ENCODE measurements at places on chromosomes 7 and 10. TPM values are rescaled to one million over a fixed set of nuclear protein-coding genes. Genes with fewer than 3 reads are reported as not detected.

DNA sequence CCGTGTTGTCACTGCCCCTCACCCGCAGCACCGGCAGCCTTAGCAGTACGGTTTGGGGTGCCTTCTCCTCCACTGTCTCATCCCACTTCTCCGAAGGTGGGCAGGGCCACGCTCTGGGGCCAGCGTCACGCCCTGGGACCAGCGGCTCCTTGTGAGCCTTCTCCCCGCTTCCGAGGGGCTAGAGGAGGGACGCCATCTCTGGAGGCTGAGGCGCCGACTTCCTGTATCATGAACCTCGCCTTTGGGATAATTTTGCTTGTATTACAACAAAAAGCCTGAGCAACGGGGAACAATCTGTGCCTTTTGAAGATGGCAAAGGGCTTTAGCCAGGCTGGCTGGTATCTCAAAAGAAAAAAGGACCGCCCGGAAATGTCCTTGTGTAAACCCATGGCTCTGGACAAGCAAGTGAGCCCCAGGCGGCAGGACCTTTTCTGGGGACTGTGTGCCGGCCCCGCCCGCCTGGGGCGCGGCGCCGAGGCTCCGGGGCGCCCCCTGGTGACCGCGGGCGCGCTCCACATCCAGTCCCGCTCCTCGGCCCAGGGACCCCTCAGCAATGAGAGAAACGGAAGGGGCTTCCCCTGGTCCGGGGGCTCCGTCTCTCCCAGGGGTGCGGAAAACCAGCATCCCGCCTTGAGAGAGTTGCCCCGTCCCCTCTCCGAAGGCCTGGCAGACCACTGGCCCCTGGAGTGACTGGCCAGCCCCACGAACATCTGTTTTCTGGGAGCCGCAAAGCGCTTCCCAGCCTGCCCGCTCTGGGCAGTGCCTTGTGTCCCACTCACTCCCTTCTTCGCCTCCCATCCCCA is 3.8 kb downstream of the DEPP1 start:
- DNase-seq = peak; percentile 72

GRCh38 chr7:138257459-138258196 is 181.4 kb downstream of the AKR1D1 start:
- DNase-seq = no peak

DNA sequence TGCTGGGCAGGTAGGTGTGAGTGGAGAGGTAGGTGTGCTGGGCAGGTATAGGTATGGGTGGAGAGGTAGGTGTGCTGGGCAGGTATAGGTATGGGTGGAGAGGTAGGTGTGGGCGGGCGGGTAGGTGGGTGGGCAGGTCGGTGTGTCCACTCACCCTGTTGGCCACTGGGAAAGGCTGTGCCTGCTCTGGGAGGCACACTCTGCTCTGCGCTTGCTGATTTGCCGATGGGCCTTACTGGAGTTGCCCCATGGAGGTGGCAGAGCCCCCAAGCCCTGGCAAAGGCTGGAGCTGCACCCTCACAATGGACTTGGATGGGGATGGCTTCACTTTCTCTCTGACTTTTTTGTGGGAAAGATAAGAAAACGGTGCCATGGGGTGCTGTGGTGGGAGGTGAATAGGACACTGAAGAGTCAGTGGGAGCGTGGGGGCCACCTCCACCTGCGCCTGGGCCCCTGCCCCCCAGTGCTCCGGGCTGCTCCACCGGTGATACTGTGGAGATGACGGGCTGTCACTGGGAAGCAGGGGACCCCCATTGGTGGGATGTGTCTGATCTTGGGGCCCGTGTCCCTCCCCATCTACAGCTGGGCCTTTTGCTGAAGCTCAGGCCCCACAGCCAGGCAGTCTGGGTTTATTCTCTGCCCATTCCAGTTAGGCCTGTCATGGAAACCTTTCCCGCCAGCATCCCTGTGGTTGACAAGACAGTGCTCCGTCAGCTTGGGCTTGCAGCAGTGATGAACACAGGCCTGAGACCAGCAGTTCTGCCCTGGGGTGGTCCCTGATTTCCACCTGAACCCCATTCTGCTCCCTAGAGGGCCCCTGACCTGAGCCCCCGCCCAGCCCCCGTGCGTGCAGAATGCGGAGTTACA is 75.0 kb downstream of the NKX6-2 start:
- DNase-seq = no peak

GRCh38 chr10:22606164-22606614 is 108.2 kb downstream of the PIP4K2A start:
- no peak for DNase-seq

- DNase-seq = no peak
Measured at GRCh38 chr10:109696981-109697775, 226.1 kb downstream of the XPNPEP1 start.

DNA sequence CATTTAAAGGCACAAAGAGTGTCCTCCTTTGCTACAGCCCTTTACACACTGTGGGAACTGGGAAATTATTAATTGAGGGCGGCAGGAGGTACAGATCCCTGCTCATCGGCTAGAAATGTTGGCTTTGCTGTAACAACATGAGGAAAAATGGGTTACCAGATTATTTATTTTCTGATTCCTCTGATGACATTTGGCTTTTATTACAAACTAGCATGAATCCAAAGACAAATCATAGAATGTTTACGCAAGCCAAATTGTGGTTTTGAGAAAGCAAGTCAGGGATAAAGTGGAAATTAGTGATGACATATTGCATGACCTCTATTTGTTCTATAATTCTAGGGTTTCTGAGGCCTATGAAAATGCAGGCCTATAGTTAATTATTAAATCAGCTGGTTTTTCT is 126.1 kb upstream of the TMEM196 start:
- DNase-seq = peak; percentile 86

DNA sequence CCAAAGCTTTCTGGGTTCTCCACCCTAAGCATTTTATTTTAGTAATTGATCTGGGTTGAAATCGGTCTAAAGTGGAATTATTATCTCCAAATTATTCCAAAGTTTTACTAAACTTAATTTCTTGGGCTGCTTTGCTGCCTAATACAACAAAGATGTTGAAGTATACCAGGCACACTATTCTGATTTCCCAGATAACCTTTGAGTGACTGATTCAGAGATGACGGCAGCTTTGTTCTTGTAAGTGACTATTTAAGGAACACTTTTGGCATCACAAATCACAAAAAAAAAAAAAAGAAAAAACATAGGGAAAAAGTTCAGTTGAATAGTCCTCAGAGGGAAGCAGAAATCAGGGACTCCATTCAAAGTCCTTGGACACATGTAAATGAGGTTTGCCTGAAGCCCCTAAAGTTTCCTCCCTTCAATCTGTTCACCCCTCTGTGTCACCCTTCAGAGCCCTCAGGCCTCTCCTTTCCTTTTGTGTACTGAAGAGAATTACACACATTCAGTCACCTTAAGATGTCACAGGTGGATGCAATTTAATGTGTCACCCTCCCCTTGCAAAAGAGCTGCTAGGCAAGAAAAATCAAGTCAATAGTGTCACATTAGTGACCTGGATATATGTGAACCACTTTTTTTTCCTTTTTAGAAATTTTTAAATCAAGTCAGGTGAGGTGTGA is 81.5 kb downstream of the RTKN2 start:
- DNase-seq = no peak

DNA sequence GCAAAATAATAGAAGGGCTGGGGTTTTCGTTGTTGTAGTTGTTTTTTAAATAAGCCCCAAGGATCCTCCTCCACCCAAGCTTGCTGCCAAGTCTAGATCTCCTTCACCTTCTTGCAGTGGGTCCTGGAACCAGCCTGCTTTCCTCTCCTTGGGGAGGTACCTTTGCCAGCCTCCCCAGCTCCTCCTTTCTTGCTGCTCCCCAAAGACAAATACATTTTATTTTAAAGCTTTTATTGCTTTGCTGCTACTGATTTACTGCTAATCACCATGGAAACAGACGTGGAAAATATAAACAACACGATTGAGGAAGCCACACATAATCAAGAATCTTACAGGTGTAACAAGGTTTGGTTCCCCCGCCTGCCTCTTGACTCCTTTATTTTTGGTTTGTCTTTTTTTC is 17.4 kb upstream of the SLF2 start:
- DNase-seq = no peak

DNA sequence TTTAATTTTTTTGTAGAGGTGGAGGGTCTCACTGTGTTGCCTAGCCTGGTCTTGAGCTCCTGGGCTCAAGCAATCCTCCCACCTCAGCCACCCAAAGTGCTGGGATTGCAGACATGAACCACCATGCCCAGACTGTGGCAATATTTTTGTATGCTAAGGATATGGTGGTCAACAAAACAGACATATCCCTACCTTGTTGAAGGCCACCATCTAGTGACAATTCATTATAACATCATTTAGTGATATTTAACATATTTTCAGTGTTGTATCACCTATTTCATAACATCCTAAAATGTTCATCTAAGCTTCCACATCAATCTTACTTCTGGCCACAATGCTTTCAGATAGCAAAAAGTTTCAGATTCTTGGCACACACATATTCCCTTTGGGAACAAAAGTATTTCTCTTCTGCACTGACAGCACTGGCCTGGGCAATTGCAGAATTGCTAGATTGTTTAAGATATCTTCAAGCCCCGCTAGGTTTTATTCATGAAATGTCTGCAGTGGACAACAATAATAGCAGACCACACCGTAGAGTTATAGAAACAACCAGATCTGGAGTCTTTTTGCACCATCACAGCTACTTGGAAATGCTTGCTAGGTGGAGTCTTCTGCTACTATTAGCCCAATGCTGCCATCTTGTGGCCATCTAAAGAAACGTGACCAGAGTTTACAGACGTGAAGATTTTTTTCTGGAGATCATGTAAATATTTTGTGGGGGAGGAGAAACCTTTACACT is 58.4 kb downstream of the DNAJC12 start:
- DNase-seq = peak; percentile 62

DNA sequence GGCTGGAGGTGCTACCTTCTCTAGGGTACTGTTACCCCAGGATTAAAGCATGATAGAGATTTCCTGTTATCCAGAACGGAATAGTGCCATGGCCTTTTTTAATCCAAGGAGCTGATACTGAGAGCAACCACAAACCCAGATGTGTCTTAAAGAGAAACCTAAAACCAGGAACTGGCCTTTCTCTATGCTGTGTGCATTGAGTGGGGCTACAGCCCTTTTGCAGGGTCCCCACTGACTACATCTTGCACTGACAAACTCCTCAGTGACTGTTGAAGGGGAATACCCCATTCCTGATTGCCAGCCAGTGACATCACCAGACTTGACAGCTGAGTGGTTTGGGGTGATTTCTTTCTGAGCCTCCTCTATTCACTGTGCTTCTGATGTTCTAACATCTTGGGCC is 81.9 kb upstream of the CAPZA2 start:
- DNase-seq = no peak

DNA sequence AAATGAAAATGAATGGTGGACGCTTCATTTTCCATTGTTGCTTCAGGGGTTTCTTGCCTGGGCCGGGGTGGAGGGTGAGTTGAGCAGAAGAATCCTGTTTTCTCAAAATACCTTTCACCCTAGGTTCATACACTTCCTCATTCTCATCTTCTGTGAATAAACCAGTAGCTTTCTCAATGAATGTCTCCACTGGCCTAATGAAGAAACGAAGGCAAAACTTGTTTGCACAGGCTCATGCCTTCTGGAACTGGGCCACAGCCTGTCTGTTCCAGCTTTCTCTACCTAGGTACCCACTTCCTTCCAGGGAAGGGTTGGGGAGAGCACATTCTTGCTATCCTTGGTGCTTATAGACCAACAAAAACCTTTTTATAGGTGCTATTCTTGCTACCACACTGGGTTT is 21.3 kb downstream of the STMP1 start:
- no peak for DNase-seq

GRCh38 chr10:45409782-45410181 is 35.8 kb downstream of the ALOX5 start:
- no peak for DNase-seq

- no peak for DNase-seq
Measured at GRCh38 chr7:107579554-107579884, 527 bp upstream of the BCAP29 start.

GRCh38 chr10:101643546-101643945 is 51.4 kb downstream of the FBXW4 start:
- no peak for DNase-seq

- peak; percentile 10 for DNase-seq
Measured at GRCh38 chr7:12062062-12062461, 149.0 kb upstream of the TMEM106B start.

- no peak for DNase-seq
Measured at GRCh38 chr7:129909669-129910068, 43.1 kb downstream of the UBE2H start.

DNA sequence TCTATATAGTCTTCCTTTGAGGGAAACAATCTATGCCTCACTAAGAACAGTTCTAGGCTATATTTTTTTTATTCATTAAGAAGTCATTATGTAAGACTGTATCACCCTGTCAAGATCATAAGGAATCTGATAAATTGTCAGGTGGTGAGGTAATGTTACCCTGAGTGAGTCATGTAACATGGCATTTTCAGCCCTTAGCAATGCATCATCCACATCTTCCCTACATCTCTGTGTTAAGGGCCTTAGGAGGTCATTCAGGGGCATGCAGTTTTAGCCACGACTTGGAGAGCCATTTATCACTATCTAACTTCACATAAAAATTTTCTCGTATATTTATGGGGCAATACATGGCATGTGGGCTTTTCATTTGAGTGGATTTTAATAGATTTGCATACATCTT is 924.5 kb upstream of the MBL2 start:
- no peak for DNase-seq

DNA sequence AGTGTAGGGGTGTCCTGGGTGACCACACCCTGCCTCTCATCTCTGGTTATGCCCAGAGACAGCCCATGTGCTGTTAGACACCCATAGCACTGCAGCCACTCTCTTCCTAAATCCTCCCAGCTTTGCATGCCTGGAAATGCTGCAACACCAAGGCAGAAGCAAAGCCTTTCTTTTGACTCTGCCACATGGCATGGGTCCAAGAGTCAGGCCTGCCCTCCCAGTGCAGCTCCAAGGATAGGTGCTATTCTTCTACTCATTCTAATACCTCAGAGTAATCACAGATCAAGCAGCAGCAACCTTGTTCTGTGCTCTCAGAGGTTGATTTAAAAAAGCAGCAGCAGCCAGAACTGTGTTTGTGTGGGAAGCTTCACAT is 23.4 kb downstream of the FRMPD2 start:
- DNase-seq = no peak

DNA sequence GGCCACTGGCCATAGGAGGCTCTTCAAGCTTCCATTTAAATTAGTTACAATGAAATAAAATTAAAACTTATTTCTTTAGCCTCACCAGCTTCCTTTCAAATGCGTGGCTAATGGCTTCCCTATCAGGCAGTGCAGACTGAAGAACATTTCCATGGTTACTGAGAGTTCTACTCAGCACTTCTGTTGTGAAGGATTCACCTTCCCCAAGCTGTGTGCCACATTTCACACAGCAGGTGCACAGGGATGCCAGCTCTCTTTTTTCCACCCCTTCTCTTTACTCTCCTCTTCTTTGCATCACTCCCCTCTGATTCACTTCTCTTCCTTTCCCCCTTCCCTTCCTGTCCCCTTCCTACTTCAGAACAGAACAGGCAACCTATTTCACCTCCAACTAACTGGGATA is 833 bp downstream of the GDF2 start:
- no peak for DNase-seq

- no peak for DNase-seq
Measured at GRCh38 chr10:73838008-73838567, 26.7 kb upstream of the NDST2 start.

Gene KIFBP
- polyA plus RNA-seq = 35.2 TPM

Gene PARD3
- polyA plus RNA-seq = 88.7 TPM

Gene GDF2
- not detected for polyA plus RNA-seq

Gene VSTM4
- polyA plus RNA-seq = 0.22 TPM

Gene OR13A1
- polyA plus RNA-seq = not detected

Gene CACNB2
- not detected for polyA plus RNA-seq

Gene FAM25A
- polyA plus RNA-seq = not detected

Gene C7orf33
- not detected for polyA plus RNA-seq

Gene CDNF
- polyA plus RNA-seq = 1.6 TPM

Gene CABCOCO1
- 0.54 TPM for polyA plus RNA-seq

Gene STEAP2
- polyA plus RNA-seq = 6.4 TPM

Gene DKK1
- polyA plus RNA-seq = 117 TPM

Gene GRB10
- 34.7 TPM for polyA plus RNA-seq

Gene PRLHR
- polyA plus RNA-seq = not detected

Gene GLUD1
- 72.7 TPM for polyA plus RNA-seq

All from A549 (cell line).